ENCODE measurements at places on chromosomes 7 and 10. TPM values are rescaled to one million over a fixed set of nuclear protein-coding genes. Genes with fewer than 3 reads are reported as not detected.

- H3K4me3 ChIP-seq, result no peak overlapping the region
- H3K36me3 ChIP-seq, result no peaks in the 10 kb centered on the region
- DNase-seq, result no peak
- no peaks in the 10 kb centered on the region for H3K4me1 ChIP-seq
- no peak overlapping the region for H3K27ac ChIP-seq
- no peaks in the 10 kb centered on the region for H3K27me3 ChIP-seq
Observed at GRCh38 chr10:126813432-126813831, 91.8 kb upstream of the DOCK1 start.

The GIMAP8 gene
- 8.3 TPM for total RNA-seq

DNA sequence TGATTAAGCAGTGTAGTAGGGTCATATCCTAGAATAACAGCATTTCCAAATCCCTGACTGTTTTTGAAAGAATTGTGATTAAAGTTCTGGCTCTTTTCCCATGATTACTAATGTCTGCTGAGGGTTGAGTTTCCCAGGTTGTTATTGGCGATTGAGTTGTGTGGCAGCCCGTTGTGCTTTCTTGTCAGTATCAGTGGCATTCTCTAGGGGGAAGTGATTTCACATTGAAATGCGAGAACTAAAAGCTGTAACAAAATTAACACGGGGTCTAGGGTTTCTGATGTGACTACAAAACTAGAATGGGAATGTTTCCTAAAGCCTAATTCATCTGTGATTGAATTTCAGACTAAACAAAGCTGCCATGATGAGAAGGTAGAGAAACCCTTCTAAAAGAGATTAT lies 349.4 kb downstream of the EXOC4 start:
- H3K27me3 ChIP-seq, result no peaks in the 10 kb centered on the region
- no peak overlapping the region for H3K4me3 ChIP-seq
- H3K36me3 ChIP-seq, result no peaks in the 10 kb centered on the region
- no peaks in the 10 kb centered on the region for H3K4me1 ChIP-seq
- H3K27ac ChIP-seq, result no peak overlapping the region
- no peak for DNase-seq

DNA sequence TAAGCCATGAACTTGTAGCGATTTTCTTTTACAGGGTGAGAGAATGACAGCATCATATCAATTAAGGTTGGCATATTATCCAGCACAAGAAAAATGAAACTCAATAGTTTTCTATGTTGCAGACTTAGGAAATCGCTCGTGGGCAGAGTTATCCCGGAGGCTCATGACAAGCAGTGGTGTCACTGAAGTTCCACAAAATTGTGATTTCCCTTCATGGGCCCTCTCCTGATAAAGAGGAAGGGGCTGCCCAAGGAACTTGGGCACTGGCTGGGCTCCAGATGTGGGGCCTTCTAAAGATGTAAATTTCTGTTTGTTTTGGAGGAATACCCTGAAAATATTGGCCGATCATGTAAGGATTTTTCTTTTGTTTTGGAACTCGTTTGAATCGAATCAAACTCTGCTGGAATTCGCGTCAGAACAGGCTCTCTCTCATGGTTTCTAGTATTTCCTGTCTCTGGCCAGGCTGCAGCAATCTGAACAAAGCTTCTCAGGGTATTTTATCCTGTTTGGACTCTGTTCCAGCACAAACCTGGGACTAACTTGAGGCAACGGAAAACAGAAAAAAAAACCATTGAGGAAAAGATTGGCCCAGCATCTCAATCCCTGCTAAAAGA lies 340.6 kb upstream of the NRP1 start:
- no peak overlapping the region for H3K4me3 ChIP-seq
- no peak for DNase-seq
- H3K36me3 ChIP-seq, result no peaks in the 10 kb centered on the region
- H3K27ac ChIP-seq, result no peak overlapping the region

GRCh38 chr7:111743244-111743847 lies 181.1 kb upstream of the IMMP2L start:
- no peak for DNase-seq
- H3K36me3 ChIP-seq, result no peaks in the 10 kb centered on the region
- no peaks in the 10 kb centered on the region for H3K27me3 ChIP-seq
- H3K4me3 ChIP-seq, result no peak overlapping the region

DNA sequence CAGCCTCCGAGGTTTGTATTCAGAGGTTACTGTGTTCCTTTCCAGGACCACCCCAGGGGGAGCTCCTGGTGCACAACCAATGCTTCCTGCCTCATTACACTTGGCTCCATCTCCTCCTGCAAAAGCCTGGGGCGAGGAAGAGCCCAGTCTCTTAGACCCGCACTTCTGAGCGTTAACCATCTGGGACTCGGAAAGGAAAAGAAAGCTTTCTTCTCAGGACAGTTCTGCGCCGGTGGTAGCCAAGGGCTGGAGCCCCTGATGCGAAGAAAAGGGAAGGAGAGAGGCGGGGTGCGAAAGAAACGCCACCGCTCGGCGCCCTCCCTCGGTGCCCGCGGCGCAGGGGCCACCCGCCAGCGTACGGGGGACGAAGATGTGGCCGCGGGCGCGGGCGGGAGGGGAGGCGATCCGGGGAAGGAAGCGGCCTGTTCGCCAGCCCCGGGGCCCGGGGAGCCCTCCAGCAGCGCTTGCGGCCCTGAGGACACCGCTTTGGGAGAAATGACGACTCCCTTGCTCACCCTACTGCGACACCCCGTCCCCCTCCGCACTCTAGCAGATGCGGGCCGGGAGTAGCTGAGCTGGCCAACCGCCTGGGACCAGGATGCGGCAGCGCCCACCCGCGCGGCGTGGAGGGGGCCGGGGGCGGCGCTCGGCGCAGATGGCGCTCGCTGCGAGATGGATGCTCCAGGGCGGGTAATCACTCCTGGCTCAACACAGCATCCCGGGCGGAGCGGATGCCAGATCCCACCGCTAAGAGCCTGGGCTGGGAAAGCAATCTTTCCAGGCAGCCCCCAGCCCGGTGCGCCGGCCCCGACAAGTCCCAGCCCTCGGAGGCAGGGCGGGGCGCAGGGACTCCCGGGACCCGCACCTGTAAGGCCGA lies 1.3 kb downstream of the NRCAM start:
- peaks cover 30% of the 10 kb centered on the region for H3K4me1 ChIP-seq
- H3K4me3 ChIP-seq, result peak overlapping the region; percentile 71
- no peaks in the 10 kb centered on the region for H3K36me3 ChIP-seq
- H3K27me3 ChIP-seq, result peaks cover 85% of the 10 kb centered on the region
- no peak overlapping the region for H3K27ac ChIP-seq

DNA sequence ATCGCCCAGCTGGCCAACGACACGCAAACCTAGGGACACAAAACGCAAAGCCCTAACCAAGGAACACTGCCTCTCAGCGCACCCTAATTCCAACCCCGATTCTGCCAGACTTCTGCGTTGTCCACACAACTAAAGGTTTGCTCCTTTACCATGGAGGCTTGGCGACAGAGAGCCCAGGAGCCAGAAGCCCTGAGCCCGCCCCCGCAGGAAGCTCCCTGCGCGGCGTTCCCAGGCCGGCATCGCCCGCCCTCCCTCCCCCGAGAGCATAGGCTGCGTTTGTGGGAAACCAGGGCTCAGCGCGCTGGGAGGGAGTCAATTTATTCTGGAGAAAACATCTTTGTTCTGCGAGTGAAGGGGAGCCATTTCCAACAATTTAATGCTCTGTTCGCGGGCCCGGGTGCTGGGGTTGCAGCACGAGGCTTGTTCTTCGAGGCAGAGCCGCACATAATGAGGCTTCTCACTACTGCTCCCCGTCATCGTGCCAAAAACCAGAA lies 103.9 kb downstream of the GRID1 start:
- peaks cover 17% of the 10 kb centered on the region for H3K4me1 ChIP-seq
- peak; percentile 60 for DNase-seq
- H3K27me3 ChIP-seq, result peaks cover 10% of the 10 kb centered on the region
- H3K27ac ChIP-seq, result no peak overlapping the region
- no peaks in the 10 kb centered on the region for H3K36me3 ChIP-seq

The TET1 gene
- 1.2 TPM for total RNA-seq

DNA sequence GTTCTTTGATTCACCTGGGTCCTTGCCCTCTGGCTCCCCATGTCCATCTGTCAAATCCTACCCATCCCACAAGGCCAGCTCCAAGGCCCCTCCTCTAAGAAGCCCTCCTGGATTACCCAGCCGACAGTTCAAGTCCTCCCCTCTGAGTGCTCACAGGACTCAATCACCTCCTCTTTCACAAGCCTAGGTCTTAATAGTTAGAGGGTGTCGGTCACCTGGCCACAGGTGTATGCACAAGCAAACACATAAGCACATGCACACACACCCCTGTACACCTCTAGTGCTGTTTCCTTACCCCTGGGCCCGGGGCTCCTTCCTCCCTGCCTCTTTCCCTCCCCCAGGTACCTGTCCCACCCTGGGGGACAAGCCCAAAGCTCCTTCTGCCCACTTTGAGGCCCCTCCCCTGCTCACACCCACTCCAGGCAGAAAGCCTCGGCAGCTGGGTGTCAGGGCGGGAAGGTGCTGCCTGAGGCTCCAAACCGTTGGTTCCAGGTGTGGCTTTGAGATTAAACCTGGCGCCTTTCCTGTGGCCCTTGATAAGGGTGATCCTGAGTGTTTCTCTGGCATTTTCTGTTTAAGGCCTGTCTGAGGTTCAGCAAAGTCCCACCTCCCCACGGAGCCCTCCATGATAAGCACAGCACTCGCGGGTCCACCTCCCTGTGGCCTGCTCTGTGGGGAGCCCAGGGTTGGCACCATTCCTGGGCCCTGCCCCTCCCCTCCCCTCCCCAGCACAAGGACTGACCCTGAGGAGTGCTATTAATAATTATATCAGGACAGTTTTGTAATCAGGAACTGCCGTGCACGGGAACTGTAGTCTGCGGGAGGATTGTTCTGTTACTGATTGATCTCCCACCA lies 14.6 kb upstream of the AQP1 start:
- no peaks in the 10 kb centered on the region for H3K36me3 ChIP-seq
- peak; percentile 45 for DNase-seq
- no peaks in the 10 kb centered on the region for H3K27me3 ChIP-seq
- no peak overlapping the region for H3K4me3 ChIP-seq
- H3K27ac ChIP-seq, result no peak overlapping the region

The AKR1C8 gene
- total RNA-seq, result not detected

DNA sequence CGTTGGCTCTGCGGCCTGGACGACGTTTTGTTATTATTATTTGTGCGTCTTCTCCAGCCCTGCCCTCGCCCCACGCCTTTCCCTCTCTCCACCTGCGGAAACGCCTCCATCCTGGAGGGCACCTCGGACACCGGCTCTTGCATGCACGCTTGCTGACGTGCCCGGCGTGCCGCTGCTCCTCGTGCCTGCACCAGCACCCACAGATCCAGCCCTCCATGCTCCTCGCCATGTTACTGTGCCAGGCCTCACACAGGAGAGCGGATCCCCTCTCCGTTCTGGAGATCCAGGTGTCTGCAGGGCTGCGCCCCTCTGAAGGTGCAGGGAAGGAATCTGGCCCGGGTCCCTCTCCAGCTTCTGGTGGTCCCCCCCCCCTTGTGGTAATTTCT lies 373.9 kb upstream of the FOXK1 start:
- no peak overlapping the region for H3K4me3 ChIP-seq
- no peak overlapping the region for H3K27ac ChIP-seq
- no peaks in the 10 kb centered on the region for H3K27me3 ChIP-seq
- no peak for DNase-seq
- H3K36me3 ChIP-seq, result no peaks in the 10 kb centered on the region

DNA sequence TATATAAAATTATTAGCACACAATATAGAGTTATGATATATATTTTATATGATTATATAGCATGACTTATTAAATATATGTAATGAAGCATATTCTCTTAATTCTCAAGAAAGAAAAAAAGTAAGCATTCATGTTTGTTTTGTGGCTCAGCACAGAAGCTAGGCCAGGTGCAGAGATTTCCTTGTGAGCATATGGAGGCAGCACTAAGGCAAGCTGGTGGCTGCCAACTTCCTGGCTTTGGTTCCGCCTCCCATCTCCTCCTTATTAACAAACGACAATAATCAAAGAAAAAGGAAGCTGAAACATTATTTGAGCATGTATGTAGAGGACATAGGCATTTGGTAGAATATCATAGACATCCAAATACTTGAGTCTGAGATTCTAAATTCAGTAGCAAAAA lies 130.3 kb downstream of the ST7 start:
- H3K4me1 ChIP-seq, result peaks cover 21% of the 10 kb centered on the region
- no peak overlapping the region for H3K4me3 ChIP-seq
- H3K27ac ChIP-seq, result no peak overlapping the region
- no peak for DNase-seq
- H3K27me3 ChIP-seq, result no peaks in the 10 kb centered on the region
- no peaks in the 10 kb centered on the region for H3K36me3 ChIP-seq

DNA sequence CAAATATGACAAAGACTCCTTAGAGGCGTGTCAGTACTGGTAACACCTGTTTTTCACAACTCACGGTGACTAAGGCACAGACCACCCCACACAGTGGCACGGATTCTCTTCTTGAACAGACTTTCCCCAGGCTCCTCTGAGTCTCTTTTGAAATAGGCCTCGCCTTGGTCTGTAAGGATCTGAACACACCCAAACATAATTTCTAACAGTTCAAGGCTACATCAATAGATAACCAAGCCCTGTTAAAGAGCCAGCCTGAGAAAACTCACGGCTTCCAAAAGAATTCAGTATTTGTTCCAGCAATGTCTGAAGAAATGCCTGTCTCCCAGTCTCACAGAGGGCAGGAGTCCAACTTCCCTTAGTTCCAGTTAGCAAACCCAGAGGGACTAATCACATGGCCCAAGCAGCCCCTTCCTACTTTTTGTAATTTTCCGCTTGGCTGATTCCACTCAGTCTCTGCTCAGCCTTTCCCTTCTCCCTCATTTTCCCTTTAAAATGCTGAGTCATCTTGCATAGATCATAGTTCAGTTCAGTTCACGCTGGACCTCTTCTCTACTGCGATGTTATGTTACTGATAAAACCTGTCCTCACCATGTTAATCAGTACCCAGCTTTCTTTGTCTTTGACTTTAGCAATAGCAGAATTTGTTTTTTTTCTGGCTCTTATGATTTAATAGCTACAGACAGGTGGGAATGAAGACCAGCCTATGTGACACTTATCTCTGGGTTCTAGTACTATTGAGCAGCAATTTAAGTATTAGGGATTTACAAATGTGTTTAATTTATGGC lies 22.6 kb upstream of the AKR1C3 start:
- no peak overlapping the region for H3K4me3 ChIP-seq
- H3K27me3 ChIP-seq, result no peaks in the 10 kb centered on the region
- H3K36me3 ChIP-seq, result no peaks in the 10 kb centered on the region
- DNase-seq, result peak; percentile 70
- H3K4me1 ChIP-seq, result peaks cover 9% of the 10 kb centered on the region

DNA sequence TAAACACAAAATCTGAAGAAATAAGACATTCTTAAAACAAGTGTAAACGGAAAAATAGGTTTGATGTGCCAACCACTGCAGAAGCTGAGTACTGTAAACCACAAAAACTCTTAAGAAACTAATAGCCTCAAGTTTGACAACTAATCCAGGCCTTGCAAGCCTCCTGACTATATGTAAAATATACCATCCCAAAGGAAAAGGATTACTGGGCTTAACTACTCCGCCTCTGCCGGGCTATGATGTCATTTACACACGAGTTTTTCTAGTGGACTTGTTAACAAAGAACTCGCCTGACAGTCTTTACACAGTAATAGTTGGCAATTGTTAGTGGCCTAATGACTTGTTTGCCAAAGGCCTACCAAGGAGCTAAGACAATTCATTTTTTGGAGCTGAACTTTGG lies 2.1 kb downstream of the KIF5B start:
- H3K27ac ChIP-seq, result peak overlapping the region; percentile 97
- peak overlapping the region; percentile 80 for H3K4me3 ChIP-seq
- peaks cover 39% of the 10 kb centered on the region for H3K4me1 ChIP-seq
- H3K27me3 ChIP-seq, result no peaks in the 10 kb centered on the region

The ASB10 gene
- not detected for total RNA-seq

The WNT8B gene
- not detected for total RNA-seq

The SAP25 gene
- not detected for total RNA-seq

The ITGB8 gene
- total RNA-seq, result 27.5 TPM

Data from stomach (tissue), 19 donors.